ENCODE measurements at places on chromosomes 12 and 14. TPM values are rescaled to one million over a fixed set of nuclear protein-coding genes. Genes with fewer than 3 reads are reported as not detected.

Gene GUCY2C
- 0.51 TPM for polyA plus RNA-seq

- no peak for DNase-seq
Measured at GRCh38 chr12:47107446-47107845, 27.7 kb upstream of the AMIGO2 start.

GRCh38 chr14:64340560-64341196 is 46.5 kb upstream of the ESR2 start:
- DNase-seq = no peak

DNA sequence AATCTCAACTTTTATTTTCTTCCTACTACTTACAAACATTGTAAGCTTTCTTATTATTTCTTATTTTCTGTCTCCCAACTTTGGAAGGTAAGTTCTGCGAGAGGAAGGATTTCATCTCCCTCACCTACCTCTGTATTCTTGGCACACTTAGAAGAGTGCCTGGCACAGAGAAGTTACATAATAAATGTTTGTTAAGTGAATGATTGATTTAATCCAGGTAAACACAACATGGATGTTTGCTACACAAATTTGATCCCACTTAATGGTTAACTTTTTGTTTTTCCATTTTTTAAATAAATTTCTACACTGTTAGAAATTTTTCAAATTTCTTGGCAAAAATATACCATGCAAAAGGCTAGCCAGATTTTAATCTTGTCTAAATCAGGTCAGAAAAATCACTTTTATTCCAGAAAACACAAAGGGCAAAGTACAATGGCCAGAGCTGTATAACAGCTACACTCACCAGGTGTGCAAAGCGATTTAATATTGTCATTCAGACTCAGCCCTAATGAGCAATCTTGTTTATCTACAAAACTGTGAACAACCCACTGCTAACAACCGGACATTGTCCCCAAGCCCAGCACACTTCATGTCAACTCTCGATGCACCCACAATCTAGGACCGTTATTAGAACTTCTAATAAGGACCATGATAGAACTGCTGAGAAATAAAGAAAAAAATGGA is 222.1 kb upstream of the EEA1 start:
- no peak for DNase-seq

- no peak for DNase-seq
Measured at GRCh38 chr12:131242741-131243496, 289.2 kb downstream of the ADGRD1 start.

DNA sequence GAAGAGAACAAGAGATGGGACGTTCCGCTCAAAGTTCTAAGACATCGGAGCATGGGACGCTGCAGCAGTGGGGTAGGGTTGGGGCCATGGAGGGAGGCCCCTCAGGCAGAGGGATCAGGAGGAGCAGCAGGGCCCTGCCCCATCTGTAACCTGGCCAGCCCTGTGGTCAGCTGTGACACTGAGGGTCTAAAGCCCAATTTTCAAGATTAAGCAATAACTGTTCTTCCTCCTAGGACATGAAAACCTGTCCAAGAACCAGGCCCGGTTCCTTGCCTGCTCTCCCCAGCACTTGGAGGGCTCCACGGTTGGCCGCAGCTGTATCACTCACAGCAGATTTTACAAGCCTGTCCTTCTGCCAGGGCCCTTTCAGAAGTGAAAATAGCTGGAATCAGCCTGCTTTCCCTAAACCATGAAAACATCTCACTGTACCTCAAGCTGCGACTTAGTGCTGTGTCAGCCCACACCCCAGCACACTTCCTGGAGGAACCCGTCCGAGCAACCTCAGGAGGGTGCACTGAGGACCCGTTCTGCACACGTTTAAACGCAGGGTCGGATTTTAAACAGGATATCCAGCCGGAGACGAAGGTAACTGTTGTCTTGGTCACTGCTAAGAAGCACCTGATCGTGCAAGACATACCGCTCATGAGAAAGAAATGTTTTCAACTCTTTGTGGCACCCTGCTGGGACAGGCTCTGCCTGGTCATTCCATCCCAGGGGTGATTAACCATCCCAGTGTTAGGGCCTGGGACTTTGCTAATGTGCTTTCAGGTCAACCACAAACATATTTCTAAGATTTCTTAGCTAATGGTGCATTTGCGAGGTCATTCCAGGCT is 201.9 kb upstream of the DIO3 start:
- peak; percentile 24 for DNase-seq

DNA sequence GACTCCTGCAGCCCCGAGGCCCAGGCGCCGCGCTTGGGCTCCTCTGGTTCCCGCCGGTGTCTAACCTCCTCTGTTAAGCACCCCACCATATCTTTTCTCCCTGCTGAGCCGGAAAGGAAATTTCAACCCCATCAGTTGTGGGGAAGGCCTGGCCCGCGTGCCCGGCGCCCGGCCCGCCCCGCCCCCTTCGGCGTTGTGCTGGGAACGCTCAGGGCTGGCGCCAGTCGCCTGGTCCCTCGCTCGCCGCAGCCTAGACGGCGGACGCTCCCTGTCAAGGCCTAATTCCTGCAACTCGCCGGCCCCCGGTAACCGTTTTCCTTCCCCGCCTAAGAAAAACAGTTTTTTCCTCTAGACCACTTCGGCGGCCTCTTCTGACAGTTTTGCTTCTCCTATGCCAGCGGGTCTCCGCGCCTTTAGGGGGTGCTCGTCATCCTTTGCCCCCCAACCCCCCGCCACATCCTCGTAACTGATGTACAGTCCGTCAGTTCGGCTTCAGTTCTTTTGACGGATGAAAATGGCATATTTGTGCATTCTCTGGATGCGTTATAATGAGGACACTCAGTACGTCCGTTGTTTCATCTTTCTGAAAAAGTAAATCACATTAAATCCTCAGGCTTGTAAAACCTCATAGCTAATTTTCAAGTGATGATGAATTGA is 506 bp upstream of the NAP1L1 start:
- peak; percentile 19 for DNase-seq

Measured in left renal cortex interstitium (tissue), 4 donors.